AG04450 (cell line): ENCODE measurements at places on chromosomes 2 and 18. TPM values are rescaled to one million over a fixed set of nuclear protein-coding genes. Genes with fewer than 3 reads are reported as not detected.

Gene MRPL19
- 39.4 and 59.1 TPM in 2 replicates for polyA plus RNA-seq

GRCh38 chr18:49880661-49881060 lies 67.3 kb upstream of the ACAA2 start:
- no peak for DNase-seq

- no peak for DNase-seq
These were observed 403 bp downstream of the MAP2 start for GRCh38 chr2:209424199-209424701.

GRCh38 chr18:57533006-57533867 lies 53.3 kb downstream of the FECH start:
- DNase-seq, result no peak

Gene FAM110C
- not detected in 2 replicates for polyA plus RNA-seq

Gene HIBCH
- 16.9 and 23.8 TPM in 2 replicates for polyA plus RNA-seq
